Right lung (tissue), 10 donors: ENCODE measurements at places on chromosomes 12 and 14. TPM values are rescaled to one million over a fixed set of nuclear protein-coding genes. Genes with fewer than 3 reads are reported as not detected.
A peak's percentile ranks its signal among the peaks of the same experiment; 100 is the strongest.

DNA sequence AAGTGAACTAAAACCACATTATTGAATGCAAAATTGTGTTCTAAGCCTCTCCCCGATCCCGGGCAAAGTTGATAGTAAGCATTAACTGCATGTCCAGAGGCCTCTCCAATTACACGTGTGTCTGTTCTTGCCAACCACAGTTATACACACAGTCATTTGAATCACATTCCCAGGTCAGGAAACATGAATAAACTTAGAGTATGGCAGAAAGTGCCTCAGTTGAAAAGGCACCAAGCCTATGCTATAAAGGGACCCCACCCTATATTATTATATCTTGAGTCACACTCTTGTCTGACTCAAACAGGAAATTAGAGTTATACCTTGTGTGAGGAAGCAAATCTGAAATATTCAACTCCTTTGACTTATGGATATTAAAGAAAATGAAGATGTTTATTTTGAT, 128.3 kb upstream of the STXBP6 start:
- DNase-seq = no peak

DNA sequence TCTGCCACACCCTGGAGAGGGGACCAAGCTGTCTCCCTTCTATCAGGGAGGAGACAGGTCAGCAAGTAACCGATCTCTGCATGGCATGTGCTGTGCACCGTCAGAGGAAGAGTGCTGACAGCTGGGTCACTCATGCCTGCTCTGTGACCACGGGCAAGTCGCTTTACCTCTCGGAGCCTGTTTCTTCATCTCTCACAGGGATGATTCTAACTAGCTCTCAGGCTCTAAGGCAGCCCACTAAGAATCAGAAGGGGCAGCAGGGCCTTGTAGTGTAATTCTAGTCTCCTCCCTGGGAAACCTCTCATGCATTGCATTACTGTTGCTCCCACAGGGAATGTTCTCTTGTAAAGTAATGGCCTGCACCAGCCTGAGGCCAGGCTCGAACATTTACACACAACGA, 11.9 kb downstream of the CD9 start:
- no peak for DNase-seq

DNA sequence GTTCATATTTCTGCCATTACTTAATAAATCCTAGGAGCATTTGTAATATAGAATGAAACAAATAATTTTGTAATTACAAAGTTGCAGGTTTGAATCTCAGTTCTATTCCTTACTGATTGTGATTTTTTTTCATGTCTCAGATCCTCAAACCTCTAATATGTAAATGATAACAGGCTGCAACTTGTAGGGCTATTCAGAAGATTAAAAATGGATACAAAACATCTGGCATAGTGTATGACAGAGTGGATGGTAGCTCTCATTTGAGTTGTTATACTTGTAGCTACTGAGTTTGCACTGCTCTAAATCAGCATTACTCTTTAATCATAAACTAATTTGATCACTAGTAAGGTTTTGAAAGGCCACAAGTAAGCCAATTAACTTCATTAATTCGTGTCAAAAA, 406.3 kb upstream of the MGAT4C start:
- no peak for DNase-seq

DNA sequence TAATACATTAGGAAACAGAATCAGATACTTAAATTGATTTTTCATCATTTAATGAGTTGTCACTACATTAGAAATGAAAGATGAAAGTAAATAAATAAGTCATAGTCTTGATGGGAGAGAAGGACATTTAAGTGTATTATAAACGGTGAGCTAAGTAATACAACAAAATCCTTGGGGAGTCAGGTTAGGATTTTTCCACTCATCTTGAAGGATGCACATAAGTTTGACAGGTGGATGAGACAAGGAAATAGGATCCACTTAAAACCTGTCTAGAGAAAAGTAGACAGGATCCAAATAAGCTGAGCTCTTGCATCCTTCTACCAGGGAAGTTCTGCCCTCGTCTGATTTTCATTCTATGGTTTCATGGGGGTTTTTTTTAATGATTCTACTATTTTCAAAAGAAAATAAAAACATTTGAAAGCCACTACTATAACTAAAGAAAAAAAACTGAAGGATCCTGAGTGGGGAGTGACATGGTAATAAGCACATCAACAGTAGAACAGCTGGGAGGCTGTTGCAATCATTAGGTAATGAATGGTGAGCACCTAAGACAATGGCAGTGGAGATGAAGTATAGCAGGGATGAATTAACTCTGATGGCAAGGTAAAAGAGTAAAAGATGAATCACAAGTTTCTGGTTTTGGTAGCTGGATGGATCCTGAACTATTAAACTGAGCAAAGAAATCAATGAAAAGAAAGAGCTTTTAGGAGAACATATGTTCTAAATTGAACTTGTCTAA, 17.0 kb downstream of the CEP128 start:
- DNase-seq = no peak

GRCh38 chr12:47184229-47184628, 104.5 kb upstream of the AMIGO2 start:
- no peak for DNase-seq

DNA sequence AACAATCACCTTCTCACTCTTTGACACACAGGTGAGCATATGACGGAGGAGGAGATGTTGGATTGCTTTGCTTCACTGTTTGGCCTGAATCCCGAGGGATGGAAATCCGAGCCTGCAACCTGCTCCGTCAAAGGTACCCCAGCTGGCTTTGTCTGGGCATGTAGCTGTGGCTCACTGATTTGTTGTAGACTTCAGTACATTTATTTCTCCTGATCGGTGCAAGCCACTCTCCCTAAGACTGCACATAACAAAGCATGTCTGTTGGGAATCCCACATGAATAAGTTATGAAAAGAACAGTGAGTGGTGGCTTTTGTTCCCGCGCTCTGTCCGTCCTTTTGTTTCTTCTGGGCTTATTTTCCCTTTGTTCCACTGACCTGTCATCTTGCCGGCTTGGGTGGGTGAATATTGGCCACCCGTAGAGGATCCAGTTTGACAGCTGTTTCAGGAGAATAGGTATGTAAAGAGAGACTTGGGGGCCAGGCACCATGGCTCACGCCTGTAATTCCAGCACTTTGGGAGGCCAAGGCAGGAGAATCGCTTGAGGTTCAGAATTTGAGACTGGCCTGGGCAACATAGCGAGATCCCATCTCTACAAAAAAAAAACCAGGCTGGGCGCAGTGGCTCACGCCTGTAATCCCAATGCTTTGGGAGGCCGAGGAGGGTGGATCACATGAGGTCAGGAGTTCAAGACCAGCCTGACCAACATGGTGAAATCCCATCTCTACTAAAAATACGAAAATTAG, 20.0 kb upstream of the BCL7A start:
- DNase-seq = no peak

DNA sequence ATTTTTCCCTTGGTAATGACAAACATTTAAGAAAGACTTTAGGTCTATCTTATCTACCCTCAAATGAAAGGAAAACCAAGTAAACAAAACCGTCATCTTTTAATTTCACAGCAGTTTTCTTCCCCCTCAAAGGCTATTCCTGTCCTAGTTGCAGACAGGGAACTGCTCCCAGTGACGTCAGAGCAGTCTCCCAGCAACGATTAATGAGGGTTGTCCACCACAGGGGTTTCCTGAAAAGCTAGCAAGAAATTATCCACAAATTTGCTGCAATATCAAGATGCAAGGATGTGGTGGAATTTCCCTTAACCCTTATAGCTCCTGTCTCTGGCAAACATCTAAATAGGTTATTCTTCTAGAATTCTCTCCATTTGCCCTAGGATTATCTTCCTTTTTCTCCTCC, 89.1 kb upstream of the STAC3 start:
- DNase-seq = peak; percentile 37

- DNase-seq = no peak
Observed at GRCh38 chr12:28601570-28602058, 411.4 kb downstream of the CCDC91 start.

GRCh38 chr12:48878548-48878947, 12.9 kb upstream of the RND1 start:
- DNase-seq = no peak

DNA sequence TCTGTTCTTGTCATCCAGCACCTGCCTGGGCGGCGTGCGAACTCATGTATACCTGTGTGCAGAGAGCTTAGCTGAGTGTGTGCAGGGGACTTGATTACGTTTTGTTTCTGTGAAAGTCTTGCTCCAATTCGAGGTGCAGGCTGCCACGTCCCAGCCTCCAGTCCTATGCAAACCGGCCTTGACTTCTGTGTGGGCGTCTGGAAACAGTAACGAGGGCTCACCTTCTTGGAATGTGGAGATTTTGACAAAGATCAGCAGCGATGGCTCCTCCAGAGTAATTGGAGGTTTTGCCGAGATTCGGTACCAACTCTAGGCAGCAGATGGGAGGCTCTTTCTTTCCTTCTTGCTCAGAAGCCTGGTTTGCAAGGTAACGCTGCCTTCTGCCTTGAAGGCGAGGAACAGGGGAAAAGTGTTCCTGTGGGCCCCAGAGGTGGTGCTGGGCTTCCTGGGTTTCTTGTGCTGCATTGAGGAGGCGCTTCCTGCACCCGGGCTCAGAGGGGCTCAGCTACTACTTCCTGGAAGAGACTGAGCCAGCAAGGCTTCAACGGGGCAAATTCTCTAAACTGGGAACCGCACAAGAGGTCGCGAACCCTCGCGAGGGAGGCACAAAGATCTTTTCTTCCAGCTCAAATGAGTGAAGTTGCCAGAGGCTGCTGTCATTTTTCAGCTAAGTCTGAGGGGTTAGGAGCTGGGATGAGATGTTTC, 249.0 kb downstream of the AACS start:
- DNase-seq = no peak

DNA sequence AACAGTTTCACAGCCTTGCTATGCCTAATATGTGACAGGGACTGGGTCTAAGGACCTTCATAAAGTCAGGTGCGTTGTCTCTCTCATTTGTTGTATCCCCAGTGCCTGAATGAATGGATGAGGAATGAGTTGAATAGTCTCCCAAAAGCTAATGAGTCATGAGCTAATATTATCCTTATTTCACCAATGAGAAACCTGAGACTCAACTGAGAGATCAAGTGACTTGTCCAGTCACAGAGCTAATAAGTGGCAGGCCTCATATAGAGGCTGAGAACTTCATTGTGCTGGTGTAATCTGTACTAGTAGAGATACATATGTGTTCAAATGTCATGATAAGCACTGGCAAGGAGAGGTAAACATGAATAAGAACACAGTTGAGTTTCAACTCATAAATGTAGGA, 612.4 kb downstream of the NRXN3 start:
- DNase-seq = no peak

DNA sequence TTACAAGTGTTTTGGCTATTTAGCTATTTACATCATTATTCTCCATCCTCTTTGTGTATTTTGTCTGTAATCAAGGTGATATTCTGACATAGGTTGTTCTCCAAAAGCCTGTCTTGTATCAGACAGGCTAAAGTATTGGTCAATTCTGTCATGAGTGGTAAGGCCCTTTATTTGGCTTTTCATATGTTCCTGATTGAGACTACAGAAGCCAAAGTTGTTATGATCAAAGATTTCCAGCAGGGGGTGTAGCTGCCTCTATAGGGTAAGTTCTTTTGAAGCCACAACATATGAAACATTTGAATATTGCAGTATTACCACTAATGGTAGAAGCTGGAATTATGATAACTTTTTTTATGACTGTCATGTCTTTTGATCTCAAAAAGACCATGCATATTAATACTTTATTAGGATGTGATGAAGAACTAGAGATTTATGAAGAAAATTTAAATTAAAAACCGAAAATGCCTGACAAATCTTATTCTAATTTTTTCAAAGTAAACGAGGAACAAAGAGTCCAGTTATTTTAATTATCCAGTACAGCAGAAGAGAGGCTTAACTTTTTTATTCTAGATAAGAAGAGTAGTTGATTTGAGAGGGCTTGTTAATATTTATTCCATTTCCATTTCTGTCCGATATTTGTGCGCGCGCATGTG, 3.4 kb upstream of the ARHGAP5 start:
- DNase-seq = peak; percentile 61

DNA sequence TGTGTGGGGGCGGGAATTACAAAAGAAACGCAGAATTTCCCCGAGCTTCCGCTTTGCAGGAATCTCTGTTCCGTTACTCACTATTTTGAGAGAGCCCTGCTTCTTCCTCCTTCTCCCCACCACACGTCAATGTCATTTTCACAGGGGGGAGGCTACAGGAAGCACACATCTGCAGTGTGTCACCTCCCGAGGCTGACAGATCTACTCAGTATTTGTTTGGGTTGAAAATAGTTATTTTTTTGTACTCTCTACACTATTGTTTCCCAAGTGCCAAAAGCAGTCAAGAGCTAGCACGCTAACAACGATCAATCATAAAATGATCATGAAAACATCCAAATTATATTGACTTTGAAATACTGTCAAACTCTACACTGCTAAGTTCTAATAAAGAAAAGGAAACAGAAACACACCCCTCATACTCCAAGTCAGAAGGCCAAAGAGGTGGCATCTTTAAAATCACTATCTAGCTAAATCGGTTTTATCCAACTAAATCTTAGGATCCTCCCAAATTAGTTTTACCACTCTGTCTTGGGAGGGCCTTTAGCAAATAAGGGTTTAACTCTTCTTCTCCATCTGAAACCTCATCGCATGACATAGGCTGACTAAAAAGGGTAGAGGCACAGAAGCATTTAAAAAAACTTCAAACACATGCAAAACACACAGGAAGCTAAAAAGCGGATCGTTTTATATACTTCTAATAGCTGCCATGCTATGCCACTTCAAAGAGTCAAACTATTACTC, 51.8 kb downstream of the FOXN3 start:
- no peak for DNase-seq

DNA sequence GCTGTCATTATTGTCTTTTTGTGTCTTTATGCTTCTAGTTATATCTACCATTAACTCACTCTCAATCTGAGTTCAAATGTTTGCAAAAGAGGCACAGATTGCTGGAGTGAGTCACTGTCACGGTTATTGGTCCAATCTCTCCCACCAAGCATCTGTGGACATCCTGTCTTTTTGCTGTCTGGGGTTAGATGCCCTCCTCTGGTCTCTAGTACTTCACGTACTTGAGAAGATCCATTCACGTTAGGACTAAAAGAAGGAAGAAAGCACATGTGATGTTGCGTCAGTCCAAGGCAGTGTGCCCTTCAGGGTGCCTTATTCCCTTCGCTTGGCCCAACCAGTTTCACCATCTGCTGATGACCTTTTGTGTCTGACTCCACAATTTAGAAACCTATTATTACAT, 72.3 kb upstream of the STXBP6 start:
- DNase-seq = no peak

OR6S1 gene
- not detected for polyA plus RNA-seq

CMKLR1 gene
- 11.0 TPM for polyA plus RNA-seq

ENDOU gene
- polyA plus RNA-seq = 0.26 TPM

USP44 gene
- 4.7 TPM for polyA plus RNA-seq

TMEM253 gene
- 2.3 TPM for polyA plus RNA-seq

KRT5 gene
- polyA plus RNA-seq = 0.48 TPM

LAG3 gene
- polyA plus RNA-seq = 2.4 TPM

SVOP gene
- 0.28 TPM for polyA plus RNA-seq

SLC8B1 gene
- 16.8 TPM for polyA plus RNA-seq

MYF6 gene
- 0.49 TPM for polyA plus RNA-seq

BMAL2 gene
- 2.5 TPM for polyA plus RNA-seq

CCDC177 gene
- polyA plus RNA-seq = not detected
